ENCODE measurements at places on chromosomes 2 and 18.

GRCh38 chr2:235949567-235950472, 218.4 kb downstream of the GBX2 start:
- no peak for DNase-seq

- no peak for DNase-seq
Observed at GRCh38 chr18:22690556-22690955, 242.6 kb upstream of the RBBP8 start.

- no peak for DNase-seq
Observed at GRCh38 chr2:166344286-166345113, 31.2 kb downstream of the SCN9A start.

- DNase-seq = no peak
Observed at GRCh38 chr2:4551691-4552474, 848.5 kb downstream of the DCDC2C start.

GRCh38 chr2:13000664-13001363, 284.1 kb downstream of the TRIB2 start:
- DNase-seq = no peak

- DNase-seq = no peak
Observed at GRCh38 chr18:41326311-41326710, 628.7 kb upstream of the PIK3C3 start.

Data from WERI-Rb-1 (cell line).